Mucosa of descending colon (tissue), 3 donors: ENCODE measurements at places on chromosomes 3 and 15. TPM values are rescaled to one million over a fixed set of nuclear protein-coding genes. Genes with fewer than 3 reads are reported as not detected.
A peak's percentile ranks its signal among the peaks of the same experiment; 100 is the strongest.

DNA sequence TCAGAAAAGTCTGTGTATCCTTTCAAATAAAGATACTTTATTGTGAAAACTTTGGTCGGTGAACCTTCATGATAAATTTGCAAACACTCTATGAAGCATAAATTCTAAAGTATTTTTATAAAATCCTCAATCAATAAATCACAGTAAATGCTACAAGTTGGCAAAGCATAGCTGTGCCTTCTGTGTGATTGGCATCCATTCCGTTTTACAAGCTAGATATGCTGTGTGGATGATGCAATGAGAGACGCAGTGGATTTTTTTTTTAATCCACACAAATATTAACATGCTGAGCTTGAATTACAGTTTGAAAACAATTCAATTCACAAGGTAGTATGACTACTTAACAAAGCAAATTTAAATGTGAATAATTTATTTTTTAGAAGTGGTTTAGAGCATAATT, 937.2 kb downstream of the ZPLD1 start:
- DNase-seq: no peak

GRCh38 chr3:157499342-157499963, 3.8 kb downstream of the VEPH1 start:
- DNase-seq: peak; percentile 69

GRCh38 chr15:70582143-70582945, 181.0 kb downstream of the UACA start:
- DNase-seq: no peak

DNA sequence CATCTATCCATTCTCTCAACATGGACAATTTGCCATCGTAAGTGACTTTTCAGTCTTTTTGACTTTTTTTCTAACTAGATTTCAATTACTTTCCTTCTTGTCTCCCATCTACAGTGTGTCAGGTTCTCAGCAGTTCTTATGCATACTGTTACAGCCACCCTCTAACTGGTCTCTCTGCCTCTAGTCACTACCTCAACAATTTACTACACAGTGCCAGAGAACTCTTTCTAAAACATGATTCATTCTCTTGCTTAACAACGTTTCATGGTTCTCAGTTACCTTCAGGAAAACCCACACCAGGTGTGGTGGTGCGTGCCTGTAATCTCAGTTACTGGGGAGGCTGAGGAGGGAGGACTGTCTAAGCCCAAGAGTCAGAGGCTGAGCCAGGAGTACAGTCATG, 95.4 kb downstream of the DIPK2A start:
- DNase-seq: no peak

The UROC1 gene
- total RNA-seq: not detected

The CLEC3B gene
- total RNA-seq: 14.7 TPM
